ENCODE measurements at places on chromosomes 11 and 22.

DNA sequence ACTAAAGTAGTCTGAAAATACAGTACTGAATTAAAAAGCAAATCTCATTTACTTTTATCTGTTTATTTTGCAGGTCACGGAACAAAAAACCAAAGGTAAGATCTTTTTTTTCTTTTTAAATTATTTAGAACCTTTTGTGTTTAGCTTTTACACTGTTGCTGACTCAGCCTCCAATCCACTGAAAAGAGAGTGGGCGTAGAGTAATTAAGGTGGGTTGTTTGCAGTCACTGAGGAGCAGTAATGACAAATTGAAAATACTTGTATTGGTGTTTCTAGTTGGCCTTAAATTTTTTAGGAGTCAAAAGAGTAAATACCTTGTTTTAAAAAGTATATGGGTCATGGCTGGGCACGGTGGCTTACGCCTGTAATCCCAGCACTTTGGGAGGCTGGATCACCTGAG, 73.4 kb downstream of the TNRC6B start:
- no peak for DNase-seq

DNA sequence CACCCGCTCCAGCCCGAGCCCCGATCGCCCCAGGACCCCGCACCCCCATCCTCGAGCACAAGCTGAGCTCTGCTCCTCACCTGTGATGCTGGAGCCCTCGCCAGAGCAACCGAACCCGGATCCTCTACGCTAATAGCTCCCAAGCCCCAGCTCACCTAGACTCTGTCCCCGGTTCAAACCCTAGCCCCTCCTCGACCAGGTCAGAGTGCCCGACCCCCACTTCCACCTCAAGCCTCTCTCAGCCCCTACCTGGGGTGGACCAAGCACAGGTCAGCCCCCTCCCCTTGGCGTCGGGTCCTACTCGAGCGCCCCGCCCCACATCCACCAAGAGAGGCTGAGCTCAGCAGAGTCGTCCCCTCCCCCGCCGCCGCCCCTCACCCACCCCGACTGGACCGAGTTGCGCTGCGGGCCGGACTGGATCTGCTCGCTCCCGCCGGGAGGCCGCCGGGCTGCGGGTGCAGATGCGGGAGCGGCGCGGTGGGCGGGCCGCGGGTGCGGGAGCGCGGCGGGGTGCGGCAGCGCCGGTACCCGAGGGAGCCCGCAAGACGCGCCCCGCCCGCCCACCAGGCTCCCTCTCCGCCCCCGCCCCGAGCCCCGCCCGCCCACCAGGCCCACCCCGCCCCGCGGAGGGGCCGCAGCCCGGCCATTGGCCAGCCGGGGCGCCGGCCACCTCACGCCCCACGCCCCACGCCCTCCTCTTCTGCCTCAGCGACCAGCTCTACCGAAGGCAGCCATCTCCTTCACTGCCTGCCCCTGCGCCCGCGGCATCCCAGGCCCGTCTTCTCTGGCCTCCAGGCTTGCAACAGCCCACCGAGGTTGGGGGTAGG, 577 bp upstream of the DKK3 start:
- DNase-seq: peak; percentile 67

DNA sequence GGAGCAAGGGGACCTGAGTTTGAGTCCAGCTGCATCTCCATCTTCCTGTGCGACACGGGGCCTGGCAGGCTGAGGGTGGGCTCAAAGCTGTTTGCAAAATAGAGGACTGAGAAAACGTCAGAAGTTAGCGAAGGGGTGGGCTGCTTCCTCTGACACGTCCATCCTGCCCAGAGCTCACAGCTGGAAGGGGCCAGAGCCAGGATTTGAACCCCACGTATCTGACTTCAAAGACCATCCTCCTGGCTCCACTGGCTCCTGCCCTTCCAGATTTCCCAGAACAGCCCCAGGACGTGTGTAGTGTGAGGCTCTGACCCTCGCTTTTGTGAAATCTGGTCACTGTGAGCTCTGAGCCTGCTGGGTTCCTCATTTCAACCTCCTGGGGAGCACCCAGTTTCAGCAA, 56.3 kb downstream of the CD82 start:
- no peak for DNase-seq

GRCh38 chr22:34808618-34809017, 257.3 kb upstream of the ISX start:
- peak; percentile 67 for DNase-seq

DNA sequence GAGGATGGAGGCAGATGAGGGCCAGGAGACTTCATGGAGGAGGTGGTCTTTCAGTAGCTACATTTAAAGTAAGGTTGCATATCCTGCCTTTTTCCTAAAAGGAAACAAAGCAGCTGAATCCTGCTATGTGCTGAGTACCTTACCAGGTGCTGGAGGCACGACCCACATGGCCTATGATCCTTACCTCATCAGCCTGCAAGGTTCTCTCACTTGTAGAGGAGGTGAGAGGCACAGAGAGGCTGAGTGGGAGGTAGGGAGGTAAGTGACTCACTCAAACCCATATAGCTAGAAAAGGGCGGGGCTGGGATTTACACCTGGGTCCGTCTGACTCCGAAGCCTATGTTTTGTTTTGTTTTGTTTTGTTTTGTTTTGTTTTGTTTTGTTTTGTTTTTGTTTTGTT, 75.8 kb downstream of the BUD13 start:
- no peak for DNase-seq

DNA sequence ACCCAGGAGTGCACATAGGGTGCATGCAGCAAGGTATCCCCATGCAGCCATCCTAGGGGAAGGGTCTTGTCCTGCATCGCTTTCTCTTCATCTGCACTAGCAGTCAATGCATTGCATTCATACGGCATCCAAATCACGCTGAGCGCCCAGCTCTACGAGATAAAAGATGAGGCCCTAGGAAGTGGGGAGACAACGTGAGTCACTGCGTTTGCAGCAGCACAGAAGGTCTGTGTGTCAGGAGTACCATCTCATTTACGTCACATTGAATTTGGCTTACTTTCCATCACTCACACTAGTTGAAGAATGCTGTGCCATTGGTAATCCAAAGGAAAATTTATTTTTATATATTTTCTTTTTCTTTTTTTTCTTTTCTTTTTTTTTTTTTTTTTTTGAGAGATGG, 2.5 kb upstream of the ST14 start:
- DNase-seq: peak; percentile 19

- peak; percentile 15 for DNase-seq
These were observed 46.7 kb upstream of the PARVA start for GRCh38 chr11:12330485-12331231.

- DNase-seq: no peak
These were observed 21.2 kb upstream of the OR10W1 start for GRCh38 chr11:58289266-58289665.

DNA sequence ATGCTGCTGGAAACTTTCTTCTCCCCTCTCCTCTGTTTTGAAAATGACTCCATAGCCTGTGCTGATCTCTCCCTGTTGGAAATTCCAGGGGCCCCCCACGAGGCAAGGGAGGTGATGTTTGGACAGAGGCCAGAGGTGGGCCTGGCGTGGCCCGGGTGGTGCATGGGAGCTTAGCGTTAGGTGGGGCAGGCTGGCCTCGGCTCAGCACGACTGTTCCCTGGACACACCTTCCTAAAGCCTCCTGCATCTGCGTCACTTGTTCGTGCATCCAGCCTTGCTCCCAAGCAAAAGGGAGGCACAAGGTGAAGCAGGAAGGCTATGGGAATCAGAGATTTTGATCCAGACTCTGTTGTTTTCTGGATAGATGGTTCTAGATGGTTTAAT, 135.2 kb downstream of the CEP164 start:
- no peak for DNase-seq

GRCh38 chr11:110046775-110047380, 46.3 kb upstream of the ZC3H12C start:
- DNase-seq: no peak

GRCh38 chr11:3823303-3823702, 14.9 kb downstream of the PGAP2 start:
- DNase-seq: peak; percentile 72

DNA sequence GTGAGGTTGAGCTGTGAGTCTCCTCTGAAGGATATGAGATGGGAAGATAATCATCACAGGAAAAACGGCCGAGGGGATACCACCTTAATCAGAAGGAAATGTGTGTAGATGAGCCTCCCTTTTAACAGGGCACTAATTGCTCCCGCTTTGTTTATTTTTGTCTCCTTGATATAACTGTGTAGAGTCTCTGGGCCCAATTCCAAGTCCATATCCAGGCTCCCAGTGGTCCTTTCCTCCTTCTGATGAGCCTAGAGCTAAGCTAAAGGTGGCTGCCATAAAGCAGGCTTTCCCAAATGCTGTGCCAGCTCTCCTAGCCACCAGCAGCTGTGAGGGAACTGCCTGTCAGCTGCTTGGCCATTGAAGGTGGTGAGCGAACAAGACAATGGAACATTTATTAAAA, 17.1 kb upstream of the CCDC90B start:
- no peak for DNase-seq

DNA sequence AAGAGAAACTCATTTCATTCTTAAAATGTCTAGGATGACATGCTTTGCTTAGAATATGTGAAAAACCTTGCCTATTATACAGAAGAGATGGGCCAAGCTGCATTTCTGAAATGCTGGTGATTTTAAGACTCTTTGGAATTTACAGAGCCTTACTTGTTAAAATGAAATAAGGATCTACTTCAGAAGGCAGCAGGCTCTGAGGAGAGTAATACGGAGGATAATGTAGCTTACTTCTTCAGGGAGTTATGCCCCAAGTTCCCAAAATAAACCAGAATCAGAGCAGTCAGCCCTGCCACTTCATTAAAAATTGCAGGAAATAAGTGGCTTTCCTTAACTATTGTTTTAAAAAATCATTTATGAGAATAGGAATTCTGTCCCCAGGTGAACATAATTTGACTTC, 1000.3 kb upstream of the RAG2 start:
- DNase-seq: no peak

- DNase-seq: no peak
These were observed 14.9 kb downstream of the SAMM50 start for GRCh38 chr22:43969989-43970755.

GRCh38 chr11:6194065-6194581, 4.9 kb upstream of the OR52W1 start:
- no peak for DNase-seq

DNA sequence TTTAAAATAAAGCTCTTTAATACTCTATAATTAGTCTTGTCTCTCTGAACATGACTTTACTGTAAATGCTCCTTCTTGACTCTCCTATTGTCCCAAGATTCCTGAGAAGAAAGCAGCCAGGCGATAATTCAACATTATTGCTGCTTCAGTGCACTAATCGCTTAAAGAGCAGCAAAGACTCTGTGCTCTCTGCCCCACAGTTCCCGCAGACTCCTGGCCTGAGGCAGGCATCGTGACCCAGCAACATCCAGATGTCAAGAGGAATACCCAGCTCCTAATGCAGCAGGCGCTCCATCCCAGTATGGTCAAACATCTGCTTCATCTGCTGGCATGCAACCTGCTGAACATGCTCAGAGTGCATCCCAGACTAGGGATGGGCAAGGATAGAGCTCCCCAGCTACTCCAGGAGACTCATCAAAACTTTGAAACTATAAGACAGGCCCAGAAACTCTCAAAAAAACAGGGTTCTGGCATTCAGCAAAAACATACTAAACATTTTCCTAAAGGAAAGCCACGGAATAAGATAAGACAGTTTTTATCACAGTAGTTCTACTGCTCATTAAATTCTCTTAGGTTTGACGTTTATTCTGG, 270.0 kb downstream of the SOX6 start:
- no peak for DNase-seq

DNA sequence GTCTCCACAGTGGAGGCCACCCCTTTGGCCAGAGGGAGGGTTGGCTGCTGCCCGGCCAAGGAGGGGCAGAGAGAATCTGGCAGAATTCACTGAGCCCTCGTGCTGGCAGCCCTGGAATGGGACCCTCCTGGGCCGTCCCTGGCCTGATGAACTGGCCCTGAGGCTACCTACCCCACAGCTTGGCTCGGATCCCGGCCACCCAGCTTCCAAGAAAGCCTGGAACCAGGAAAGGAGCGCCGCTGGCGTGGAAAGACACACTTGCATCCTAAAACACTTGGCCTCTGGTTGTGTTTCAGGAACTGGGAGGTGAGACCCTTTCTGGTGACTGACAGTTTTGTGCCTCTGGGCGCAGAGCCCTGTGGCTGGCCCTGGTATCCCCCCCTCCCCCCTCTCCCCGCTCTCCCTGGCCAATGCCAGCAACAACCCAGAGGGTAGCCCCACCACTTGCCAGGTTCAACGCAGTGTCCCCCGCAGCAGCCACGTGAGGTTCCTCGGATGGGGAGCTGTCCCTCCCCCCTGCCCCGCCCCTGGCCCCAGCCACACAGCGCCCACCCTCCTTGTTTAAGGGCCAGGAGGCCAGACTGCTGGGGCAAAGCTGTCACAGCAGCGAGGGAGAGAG, 693 bp downstream of the NFAM1 start:
- no peak for DNase-seq

GRCh38 chr22:42961810-42962209, 53.1 kb downstream of the PACSIN2 start:
- DNase-seq: no peak

DNA sequence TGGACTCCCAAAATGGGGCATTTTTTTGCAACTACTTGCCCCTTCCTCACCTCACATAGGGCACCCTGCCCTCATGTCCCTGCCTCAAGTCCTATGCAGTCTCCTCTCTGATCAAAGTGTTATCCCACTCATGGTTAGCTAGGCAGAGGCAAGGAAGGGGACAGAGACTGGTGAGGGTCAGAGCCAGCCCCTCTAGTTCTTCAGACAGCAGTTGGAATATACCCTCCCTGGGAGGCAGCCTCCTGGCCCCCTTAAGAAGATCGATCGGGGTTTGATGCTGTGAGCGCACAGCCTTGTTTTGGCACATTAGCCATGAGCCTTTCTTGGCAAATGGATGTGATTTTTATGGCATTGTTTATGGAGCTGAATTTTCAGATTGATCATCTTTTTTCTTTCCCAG, 436.9 kb downstream of the BUD13 start:
- DNase-seq: no peak

- DNase-seq: no peak
These were observed 4.1 kb downstream of the SLC36A4 start for GRCh38 chr11:93193731-93194130.

GRCh38 chr22:31055635-31056159, 25.4 kb upstream of the SMTN start:
- peak; percentile 97 for DNase-seq

DNA sequence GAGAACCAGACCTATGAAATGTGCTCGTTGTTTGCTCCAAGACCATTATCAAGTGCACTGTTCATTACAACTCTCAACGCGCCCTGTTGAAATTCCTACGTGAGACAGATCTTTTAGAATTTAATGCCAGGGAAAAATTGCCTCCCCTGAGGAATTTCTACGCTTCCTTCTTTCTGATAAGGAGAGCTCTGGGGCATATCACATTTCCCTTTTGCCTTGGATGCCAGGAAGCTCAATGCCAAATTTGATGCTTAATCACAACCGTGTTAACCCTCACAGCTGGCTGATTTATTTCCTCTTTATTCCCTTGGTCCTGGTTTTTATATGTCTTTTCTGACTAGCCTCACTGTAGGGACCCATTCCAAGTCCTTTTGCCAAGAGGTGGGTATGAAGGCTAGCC, 109.4 kb downstream of the MICAL2 start:
- DNase-seq: peak; percentile 51

DNA sequence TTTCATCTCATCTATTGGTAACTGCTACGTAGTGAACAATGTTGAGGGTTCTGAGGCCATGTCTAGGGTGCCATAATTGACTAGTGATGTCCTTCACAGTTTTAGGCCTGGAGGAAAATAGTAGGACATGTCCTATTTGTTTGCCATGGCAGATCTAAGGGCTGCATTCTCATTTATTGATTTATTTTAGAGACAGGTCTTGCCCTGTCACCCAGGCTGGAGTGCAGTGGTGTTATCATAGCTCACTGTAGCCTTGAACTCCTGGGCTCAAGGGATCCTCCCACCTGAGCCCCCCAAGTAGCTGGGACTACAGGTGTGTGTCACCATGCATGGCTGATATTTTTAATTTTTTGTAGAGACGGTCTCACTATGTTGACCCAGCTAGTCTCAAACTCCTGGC, 5.2 kb downstream of the CEP164 start:
- no peak for DNase-seq

Measured in fibroblast of skin of right biceps (primary cell).